ENCODE measurements at places on chromosomes 12 and 14.

DNA sequence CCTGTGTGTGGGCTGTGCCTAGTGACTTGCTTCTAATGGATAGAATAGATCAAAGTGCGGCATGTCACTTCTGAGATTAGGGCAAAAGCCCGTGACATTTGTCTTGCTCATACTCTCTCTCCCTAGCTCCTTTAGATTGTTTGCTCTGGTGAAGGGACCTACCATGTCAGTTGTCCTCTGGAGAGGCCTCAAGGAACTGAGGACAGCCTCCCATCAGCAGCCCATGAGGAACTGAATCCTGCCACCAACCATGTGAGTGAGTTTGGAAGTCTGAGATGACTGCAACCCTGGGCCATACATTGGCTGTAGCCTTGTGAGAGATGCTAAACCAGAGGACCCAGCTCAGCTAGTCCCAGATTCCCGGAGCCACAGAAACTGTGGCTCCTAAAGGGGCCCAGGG lies 101.6 kb upstream of the ESRRB start:
- DNase-seq: no peak

DNA sequence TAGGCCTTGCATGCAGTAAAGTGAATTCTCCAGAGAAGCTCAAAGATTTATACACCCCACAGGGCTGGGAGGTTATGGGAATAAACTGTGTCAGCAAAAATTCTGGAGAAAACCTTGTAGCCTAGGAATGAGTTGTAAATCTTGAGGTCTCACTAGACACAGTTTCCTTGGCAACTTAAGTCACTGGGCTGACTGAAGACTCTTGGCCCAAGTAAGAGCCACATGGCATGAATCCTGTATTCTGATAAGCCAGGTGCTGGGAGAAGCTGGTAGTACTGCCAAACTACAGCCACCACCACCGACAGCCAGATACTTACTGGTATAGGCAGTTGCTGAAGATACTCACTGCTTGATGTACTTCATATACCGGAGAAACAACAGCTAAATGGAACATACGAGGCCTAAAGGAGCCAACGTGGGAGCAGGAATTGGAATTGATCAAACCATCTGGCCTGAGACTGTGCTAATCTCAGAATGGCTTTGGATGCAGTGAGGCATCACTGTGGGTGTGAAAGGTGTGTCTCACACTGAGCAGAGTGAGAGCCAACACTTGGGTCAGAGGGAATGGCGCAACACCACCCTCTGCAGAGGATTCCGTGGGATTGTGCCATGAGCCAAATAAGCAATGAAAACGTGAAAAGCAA lies 102.8 kb upstream of the TMCC3 start:
- no peak for DNase-seq

- DNase-seq: no peak
Observed at GRCh38 chr12:27554421-27555186, 30.6 kb downstream of the PPFIBP1 start.

DNA sequence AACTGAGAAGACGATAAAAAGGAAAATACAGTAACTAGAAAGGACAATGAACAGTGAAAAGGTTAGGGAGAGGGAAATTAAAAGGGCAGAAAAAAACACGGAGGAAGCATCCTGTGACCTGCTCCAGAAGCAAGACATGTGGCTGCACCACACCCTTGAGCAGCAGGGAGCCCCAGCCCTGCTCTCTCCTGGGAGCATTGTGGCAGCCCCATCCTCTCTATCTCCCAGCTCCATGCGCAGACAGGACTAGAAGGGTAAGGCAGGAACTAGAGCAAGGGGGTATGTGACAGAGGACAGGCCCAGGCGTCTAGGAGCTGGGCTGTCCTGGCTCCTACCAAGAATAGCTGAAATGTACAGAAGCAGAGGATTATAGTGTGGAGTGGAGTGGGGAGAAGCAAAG lies 38.6 kb upstream of the SMUG1 start:
- no peak for DNase-seq

- no peak for DNase-seq
Observed at GRCh38 chr12:54229624-54230212, 40.9 kb upstream of the SMUG1 start.

DNA sequence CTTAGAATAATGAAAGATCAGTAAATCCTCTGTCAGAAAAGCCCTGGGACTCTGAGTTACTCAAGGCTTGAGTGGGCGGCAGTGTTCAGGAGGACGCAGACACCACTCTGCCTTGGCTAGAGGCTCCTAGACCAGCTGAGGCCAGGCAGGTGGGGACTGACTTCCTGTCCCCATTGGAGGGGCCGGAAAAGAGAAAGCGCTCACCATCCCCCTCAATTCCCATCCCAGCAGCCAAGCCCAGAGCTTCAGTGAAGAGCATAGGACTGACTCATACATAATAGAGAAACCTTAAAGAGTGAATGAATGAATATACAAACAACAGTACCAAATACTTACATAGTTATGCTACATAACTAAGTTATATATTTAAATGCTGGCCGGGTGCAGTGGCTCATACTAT lies 62.0 kb downstream of the PLEKHG7 start:
- no peak for DNase-seq

DNA sequence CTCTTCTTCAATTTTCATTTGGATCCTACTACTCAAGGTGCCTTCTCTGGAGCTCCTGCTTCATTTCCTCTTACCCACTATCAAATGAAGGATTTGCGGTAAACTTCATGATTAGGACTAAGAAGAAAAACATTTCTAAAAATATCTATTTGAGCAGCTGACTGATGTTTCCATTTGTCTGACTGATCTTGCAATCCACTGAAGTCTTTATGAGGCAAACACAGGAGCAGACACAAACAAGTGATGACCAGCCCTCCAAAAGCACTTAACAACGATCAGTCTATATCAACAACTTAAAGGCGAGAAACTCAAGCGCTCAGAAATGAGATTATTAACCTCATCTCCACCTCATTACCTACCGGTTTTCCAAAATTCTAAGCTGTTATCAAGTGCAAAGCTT lies 26.2 kb downstream of the OSBPL8 start:
- DNase-seq: no peak

DNA sequence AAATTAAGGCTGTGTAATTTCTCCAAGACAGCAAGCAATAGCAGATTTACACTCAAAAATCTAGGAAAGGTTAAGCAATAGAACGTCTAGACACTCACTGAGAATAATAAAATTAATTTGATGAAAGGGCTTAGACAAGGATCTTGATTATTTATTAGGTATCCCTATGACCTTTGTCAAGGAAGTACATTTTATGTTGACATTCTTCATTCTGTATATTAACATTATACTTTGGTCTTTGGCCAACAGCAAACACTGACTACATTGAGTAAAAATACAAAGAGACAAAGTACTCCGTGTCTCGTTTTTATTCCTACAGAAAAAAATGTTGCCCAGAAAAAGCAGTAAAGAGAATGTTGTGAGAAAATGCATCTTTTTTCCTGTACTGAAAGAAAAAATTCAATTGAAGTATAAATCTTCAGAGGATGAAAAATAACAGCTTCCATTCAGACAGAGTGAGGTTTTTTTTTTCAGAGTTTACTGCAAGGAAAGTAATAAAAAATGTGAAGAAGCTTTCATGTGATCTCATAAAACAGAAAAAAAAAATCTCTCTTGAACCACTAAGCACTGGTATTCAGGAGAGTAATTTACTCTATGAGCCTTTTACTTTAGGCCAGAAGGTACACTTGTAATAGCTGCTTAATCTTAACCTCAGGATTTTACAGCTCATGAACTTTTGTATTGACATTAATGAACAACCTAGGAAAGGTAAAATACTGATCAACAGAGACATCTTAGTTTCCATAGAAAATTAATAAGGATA lies 605.0 kb downstream of the FSCB start:
- DNase-seq: no peak

DNA sequence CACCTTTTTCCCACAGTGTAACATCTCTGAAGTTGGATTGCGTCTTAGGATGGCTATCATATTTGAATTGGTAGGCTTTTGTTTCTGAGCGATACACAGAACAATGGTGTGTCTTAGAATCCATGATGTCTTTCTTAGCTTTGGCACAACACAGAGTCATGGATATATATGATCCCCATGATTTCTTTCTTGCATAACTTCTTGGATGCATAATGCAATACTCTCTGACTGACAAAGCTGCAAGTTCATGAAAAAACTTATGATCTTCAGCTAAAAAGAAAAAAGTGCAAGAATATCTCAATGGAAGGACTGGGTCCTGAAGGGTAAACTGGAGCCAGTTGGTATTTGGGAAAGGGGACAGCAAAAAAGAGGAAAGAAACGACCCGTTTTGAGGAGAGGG lies 48.1 kb downstream of the VWF start:
- no peak for DNase-seq

GRCh38 chr14:95500201-95500681 lies 16.2 kb downstream of the SYNE3 start:
- DNase-seq: no peak

GRCh38 chr14:101315802-101316296 lies 245.4 kb upstream of the DIO3 start:
- DNase-seq: no peak

- DNase-seq: no peak
Observed at GRCh38 chr12:40446385-40446784, 221.6 kb downstream of the LRRK2 start.

GRCh38 chr12:41055875-41056577 lies 132.1 kb upstream of the PDZRN4 start:
- no peak for DNase-seq

DNA sequence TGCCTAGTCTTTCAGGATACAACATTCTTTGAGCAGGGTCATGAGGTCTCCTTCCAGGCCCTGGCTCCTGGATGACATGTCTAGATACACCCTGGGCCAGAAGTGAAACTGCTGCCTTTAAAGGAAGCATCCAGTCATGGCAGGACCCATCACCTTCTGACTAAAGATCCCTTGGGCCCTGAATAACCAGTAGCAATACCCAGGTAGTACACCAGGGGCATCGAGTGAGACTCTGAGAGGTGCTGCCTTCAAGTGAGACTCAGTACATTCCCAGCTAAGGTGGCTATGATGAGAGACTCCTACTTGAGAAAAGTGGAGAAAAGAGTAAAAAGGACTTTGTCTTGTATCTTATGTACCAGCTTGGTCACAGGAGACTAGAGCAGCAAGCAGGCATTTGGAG lies 23.5 kb downstream of the OR6C68 start:
- no peak for DNase-seq

DNA sequence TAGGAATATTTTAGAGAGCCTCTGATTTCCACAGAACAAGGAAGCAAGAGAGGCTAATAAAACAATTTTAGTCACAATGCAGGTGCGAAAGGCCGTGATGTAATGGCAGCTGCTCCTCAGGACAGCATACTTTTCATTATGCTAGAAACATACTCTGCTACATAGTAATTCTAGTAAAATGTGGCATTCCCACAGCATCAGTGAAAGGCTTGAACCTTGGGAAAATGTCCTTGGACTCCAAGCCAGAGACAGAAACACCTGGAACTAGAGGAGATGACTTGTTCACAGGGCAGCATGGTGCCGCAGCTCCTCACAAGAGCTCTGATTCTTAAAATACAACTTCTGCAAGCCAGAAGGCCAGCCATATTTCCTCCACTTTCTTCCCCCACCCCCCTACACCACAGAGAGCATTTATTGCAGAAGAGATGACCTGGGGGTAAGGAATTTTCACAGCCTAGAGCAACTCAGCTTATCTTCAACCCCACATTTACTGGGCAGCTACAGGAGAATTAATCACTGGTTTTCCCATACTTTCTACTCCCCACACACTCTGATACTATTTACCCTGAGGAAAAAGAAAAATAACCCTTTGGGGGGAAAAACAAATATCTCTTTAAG lies 15.8 kb downstream of the ABCC9 start:
- DNase-seq: no peak

- no peak for DNase-seq
Observed at GRCh38 chr12:18576104-18576626, 161.6 kb downstream of the PLCZ1 start.

GRCh38 chr14:105589161-105589925 lies 63.0 kb downstream of the TMEM121 start:
- DNase-seq: no peak

DNA sequence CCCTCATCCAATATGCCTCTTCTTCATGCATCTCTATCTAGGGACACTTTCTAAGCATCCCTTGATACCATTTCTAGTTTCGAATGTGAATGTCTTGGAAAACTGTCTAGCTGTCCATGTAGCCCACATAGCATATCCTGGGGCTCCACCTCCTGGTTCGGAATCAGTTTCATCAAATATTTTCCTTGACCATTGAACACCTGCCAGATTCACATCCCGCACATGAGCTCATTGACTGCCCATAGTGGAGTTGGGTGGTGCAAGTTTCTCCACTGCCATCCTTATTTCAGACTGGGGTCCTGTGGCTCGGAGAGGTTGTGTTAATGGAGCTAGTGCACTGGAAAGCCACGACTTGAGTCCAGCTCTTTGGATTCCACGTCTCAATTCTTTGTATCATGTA lies 58.6 kb upstream of the TMEM263 start:
- no peak for DNase-seq

- DNase-seq: no peak
Observed at GRCh38 chr12:68775121-68775630, 29.2 kb downstream of the SLC35E3 start.

DNA sequence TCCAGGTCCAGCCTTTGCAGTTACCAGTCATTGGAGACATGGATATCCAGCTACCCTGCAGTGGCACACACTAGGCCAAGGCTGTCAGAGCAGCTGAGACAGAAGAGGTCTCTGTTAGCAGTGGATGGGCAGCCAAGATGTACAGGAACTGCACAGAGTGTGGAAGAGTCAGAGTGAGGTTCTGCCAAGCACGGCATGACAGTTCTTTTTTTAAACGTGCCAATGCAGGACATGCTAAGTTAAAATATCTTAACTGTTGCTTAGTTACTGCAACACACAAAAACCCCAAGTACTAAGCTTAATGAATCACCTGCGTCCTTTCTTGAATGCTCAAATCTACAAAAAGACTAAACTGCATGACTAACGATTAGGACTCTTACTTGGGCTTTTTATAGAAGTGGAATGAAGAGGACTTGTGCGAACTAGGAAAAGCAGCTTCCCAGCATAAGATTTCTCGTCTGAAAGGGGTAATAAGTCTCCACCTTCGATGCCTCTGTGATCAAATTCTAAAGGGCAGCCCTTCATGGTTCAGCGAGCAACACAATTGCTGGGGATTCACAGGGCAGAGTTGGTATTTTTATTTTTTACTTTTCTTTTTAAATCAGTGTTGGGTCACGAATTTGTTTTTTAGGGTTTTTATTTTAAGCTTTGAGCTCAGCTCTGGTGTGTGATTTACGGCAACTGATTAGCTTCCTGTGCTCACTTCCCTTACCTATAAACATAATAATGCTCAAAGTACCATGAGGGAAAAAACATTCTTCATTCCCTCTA lies 20.6 kb downstream of the MAPK1IP1L start:
- DNase-seq: no peak

- DNase-seq: no peak
Observed at GRCh38 chr14:94237983-94238382, 55.1 kb downstream of the SERPINA10 start.

GRCh38 chr12:76341436-76342030 lies 6.7 kb downstream of the BBS10 start:
- no peak for DNase-seq

Data from stimulated activated CD4-positive, alpha-beta T cell treated with anti-CD3 and anti-CD28 coated beads, Interleukin-2, amount 100 ng/mL, for 24 hours (primary cell).